IPS DF 6.9 (cell line): ENCODE measurements at places on chromosomes 13 and 19.

- H3K4me1 ChIP-seq = peaks cover 1% of the 10 kb centered on the region
- no peaks in the 10 kb centered on the region for H3K36me3 ChIP-seq
- no peak for DNase-seq
- peaks cover 17% of the 10 kb centered on the region; the same call in 1 of the 2 replicates for H3K27me3 ChIP-seq
- peak overlapping the region; percentile 29; the same call in 1 of the 2 replicates for H3K4me3 ChIP-seq
- H3K27ac ChIP-seq = no peak overlapping the region
Measured at GRCh38 chr19:46492841-46493235, 2.8 kb downstream of the PNMA8B start.

- no peak overlapping the region for H3K27ac ChIP-seq
- H3K36me3 ChIP-seq = no peaks in the 10 kb centered on the region
Measured at GRCh38 chr13:41492432-41493260, 35.3 kb downstream of the RGCC start.

DNA sequence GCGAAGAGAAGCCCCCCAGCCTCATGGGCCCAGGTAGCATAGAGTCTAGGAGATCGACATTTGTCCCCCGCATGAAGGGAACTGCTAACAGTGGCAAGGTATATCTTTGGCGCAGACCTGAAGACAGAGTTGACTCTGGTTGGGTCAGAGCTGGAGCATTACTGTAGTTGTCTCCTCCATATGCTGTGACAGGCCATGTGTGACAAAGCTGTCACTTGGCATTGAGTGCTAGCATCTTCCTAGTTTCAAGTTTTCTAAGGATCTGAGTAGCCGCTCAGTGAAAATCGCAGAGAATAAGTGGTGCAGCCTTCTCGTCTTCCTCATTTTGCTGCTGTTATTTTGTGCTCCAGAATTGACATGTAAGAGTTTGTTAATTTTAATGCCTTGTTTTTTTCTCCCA, 189.4 kb upstream of the RNF113B start:
- no peaks in the 10 kb centered on the region for H3K36me3 ChIP-seq
- no peak overlapping the region for H3K4me3 ChIP-seq
- DNase-seq = no peak
- peaks cover 1% of the 10 kb centered on the region; the same call in 1 of the 2 replicates for H3K4me1 ChIP-seq
- no peaks in the 10 kb centered on the region for H3K27me3 ChIP-seq

DNA sequence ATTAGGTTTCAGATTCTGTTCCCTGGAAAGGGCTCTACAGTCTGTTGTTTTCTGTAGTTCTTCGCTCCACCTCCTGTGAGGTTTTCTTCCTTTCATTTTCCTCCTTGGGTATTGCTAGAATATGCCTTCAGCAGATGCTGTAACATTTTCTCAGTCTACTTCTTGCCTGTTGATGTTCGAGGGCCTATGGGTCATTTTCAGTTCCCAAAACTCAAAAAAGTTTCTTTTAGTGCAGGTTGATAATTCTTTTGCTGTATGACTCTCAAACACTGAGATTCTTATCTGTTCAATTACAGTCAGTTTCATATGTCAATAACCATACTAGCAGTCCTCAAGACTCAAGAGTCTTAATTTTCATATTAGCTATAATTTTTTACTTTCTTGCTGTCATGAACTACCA, 268.3 kb downstream of the RFC3 start:
- H3K27me3 ChIP-seq = no peaks in the 10 kb centered on the region
- no peak overlapping the region for H3K4me3 ChIP-seq
- no peak for DNase-seq
- no peaks in the 10 kb centered on the region for H3K4me1 ChIP-seq
- no peak overlapping the region for H3K27ac ChIP-seq

DNA sequence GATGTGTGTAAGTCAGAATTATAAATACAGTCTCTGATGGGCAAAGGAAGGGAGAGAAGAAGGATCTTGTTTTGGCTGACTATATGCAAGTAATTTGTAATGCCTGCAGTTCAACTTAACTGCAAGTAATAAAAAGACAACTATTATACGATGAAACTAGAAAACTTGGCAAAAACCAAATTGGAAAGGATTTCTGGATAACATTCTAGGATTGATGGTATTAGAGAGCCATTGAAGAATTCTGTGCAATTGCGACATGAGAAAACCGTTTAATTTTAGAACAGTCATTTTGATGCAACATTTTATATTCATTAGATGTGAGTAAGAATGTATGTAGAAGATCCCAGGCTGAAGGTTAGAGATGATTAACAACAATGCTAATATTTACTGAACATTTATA, 1334.1 kb downstream of the EFNB2 start:
- no peaks in the 10 kb centered on the region for H3K4me1 ChIP-seq
- H3K4me3 ChIP-seq = no peak overlapping the region
- H3K27me3 ChIP-seq = no peaks in the 10 kb centered on the region
- DNase-seq = no peak

DNA sequence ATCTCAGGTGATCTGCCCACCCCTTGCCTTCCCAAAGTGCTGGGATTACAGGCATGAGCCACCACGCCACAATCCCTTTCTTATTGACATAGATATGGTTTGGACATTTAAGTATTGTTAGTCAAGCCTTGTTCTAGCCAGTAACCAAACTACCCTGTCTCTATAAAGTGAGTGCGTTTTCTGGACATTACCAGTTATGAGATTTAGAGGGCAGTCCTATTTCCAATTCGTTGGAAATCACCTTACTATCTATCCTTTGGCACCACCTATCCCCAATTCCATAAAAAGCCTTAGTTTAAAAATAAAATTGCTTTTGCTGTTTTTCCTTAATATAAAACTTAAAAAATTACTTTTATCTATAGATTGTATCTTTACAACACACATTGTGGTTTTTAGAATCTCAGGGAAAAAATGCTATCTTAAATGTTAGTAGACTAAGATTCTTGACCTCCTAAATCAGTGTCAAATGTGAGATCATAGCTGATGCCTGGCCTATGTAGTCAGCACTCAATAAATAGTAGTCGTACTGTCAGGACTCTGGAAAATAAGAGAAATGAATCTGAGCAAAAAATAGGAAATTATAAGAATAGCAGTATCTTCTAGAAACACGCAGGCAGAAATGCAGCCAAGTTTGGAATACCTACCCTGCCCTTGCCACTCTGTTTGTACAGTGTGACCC, 57.0 kb downstream of the NUFIP1 start:
- no peak overlapping the region for H3K4me3 ChIP-seq
- H3K27ac ChIP-seq = no peak overlapping the region
- H3K4me1 ChIP-seq = no peaks in the 10 kb centered on the region

- no peaks in the 10 kb centered on the region for H3K4me1 ChIP-seq
- no peaks in the 10 kb centered on the region for H3K27me3 ChIP-seq
- peaks cover 12% of the 10 kb centered on the region for H3K36me3 ChIP-seq
Measured at GRCh38 chr19:40262422-40262821, 22.7 kb downstream of the AKT2 start.

DNA sequence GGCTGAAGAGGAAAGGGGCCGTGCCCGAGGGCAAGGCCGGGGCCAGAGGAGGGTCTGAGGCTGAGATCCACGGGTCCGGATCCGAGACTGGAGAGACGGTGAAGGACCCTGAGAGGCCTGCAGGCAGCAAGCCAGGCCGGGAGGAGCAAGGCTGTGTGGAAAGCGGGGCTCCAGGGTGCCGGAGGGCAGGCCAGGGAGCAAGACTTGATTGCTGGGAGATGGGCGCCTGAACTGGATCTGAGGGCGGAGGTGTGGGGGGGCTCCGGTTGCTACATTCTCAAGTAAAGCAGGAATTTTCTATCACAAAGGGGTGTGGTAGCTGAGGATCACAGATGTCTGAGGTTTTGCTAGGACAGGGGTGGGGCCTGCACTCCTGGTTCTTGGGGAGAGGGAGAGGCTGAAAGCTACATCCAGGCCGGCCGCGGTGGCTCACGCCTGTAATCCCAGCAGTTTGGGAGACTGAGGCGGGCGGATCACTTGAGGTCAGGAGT, 3.8 kb downstream of the MAMSTR start:
- H3K4me1 ChIP-seq = peaks cover 13% of the 10 kb centered on the region
- H3K36me3 ChIP-seq = no peaks in the 10 kb centered on the region
- DNase-seq = no peak
- H3K27ac ChIP-seq = no peak overlapping the region

- H3K27me3 ChIP-seq = no peaks in the 10 kb centered on the region
- DNase-seq = no peak
Measured at GRCh38 chr19:57688011-57688763, 6.4 kb downstream of the ZNF551 start.

GRCh38 chr19:42473686-42474085, 30.9 kb upstream of the CXCL17 start:
- H3K27ac ChIP-seq = peak overlapping the region; percentile 60
- H3K4me3 ChIP-seq = no peak overlapping the region
- H3K36me3 ChIP-seq = no peaks in the 10 kb centered on the region
- no peak for DNase-seq

DNA sequence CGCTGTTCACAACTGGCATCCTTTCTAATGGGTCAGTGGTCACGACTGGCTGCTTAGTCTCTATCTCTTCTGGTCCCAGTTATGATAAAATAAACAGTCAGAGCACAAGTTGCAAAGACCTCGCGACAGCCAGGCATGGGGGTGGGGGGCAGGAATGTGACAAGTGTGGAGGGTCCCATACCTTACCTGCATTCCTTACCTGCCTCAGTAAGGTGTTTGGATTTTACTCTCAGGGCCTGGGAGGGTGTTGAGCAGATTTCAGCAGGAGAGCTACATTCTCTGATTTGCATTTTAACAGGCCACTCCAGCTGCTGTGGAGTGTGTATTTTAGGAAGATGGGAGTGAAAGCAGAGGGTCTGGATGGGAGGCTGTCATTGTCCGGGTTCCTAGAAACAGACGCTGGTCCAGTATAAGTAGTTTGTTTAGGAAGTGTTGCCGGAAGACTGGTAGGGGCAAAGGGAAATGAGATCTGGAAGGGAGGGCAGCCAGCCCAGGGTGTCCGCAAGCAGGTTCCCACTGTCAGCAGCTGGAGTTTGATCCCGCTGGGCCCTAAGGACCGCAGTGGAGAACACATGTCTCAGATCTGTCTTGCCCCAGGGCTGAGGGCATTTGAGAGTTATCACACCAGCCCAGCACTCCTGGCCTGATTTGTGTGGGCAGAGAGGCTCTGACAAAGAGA, 920.0 kb downstream of the UQCRFS1 start:
- DNase-seq = peak; percentile 50
- H3K27me3 ChIP-seq = no peaks in the 10 kb centered on the region
- peaks cover 20% of the 10 kb centered on the region for H3K4me1 ChIP-seq
- H3K4me3 ChIP-seq = no peak overlapping the region
- no peak overlapping the region for H3K27ac ChIP-seq

GRCh38 chr13:80011448-80012212, 329.3 kb downstream of the SPRY2 start:
- H3K27me3 ChIP-seq = no peaks in the 10 kb centered on the region
- no peaks in the 10 kb centered on the region for H3K36me3 ChIP-seq
- no peaks in the 10 kb centered on the region for H3K4me1 ChIP-seq
- H3K27ac ChIP-seq = no peak overlapping the region
- H3K4me3 ChIP-seq = no peak overlapping the region

- no peaks in the 10 kb centered on the region; the same call in 1 of the 2 replicates for H3K36me3 ChIP-seq
- H3K4me3 ChIP-seq = no peak overlapping the region
- no peaks in the 10 kb centered on the region for H3K27me3 ChIP-seq
- H3K27ac ChIP-seq = no peak overlapping the region
Measured at GRCh38 chr13:110458594-110459365, 102.7 kb downstream of the RAB20 start.

GRCh38 chr13:79806821-79807220, 325.9 kb downstream of the NDFIP2 start:
- no peak for DNase-seq
- H3K36me3 ChIP-seq = no peaks in the 10 kb centered on the region
- no peaks in the 10 kb centered on the region for H3K27me3 ChIP-seq
- peaks cover 6% of the 10 kb centered on the region; the same call in 1 of the 2 replicates for H3K4me1 ChIP-seq
- H3K27ac ChIP-seq = no peak overlapping the region

- no peaks in the 10 kb centered on the region for H3K4me1 ChIP-seq
- H3K27me3 ChIP-seq = no peaks in the 10 kb centered on the region
- H3K4me3 ChIP-seq = no peak overlapping the region
- H3K27ac ChIP-seq = no peak overlapping the region
Measured at GRCh38 chr13:98648141-98648540, 71.2 kb upstream of the STK24 start.

DNA sequence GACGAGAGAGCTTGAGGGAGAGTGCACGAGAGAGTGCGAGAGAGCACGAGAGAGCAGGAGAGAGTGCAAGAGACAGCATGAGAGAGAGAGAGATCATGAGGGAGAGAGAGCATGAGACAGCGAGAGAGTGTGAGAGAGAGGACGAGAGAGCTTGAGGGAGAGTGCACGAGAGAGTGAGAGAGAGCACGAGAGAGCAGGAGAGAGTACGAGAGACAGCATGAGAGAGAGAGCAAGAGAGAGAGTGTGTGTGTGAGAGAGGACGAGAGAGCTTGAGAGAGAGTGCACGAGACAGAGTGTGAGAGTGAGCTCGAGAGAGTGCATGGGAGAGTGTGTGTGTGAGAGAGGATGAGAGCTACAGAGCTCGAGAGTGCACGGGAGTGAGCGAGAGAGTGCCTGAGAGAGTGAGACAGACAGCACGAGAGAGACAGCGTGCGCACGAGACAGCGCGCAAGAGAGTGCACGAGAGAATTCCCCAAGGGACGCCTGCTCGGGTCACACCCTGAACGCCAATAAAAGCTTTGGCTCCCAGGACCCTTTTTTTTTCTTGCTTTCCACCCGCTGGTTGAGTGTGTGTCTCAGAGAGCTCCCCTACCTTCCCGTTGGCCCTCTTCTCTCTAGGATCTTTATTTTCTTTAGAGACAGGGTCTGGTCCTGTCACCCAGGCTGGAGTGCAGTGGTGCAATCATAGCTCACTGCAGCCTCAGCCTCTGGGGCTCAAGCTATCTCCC, 3.7 kb downstream of the CD70 start:
- peaks cover 3% of the 10 kb centered on the region; the same call in 1 of the 2 replicates for H3K4me1 ChIP-seq
- peak; percentile 72 for DNase-seq
- H3K36me3 ChIP-seq = no peaks in the 10 kb centered on the region
- H3K27ac ChIP-seq = no peak overlapping the region

DNA sequence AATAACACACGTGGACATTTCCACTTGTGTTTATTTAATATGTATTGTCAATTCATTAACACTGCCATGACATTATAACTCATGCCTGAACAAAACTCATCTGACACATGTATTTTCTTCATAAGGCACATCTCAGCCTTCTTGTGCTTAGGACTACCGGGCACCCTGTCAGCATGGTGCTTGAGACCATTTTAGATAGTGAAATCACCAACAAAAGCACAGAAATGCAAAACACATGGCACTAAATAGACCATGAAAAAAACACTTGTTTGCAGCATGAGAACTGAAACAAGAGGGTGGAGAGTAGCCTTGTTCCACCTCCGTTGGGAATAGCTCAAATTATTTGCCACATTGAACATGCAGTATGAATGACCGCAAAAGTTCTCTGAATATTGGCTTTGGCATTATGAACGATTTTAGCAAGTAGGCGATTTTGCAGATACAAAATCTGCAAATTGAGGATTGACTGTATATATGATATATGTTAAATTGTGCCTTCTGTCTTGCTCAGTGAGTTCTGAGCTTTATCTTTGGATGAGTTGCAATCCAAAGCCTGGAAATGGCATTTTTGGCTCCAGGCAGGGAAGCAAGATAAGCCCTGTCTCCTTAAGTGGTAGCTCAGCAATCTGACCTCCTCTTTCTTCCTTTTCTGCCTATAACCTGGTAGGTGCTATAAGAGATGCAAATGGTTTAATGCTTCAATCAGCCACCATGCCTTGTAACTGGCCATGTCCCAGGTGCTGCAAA, 328.2 kb downstream of the HS6ST3 start:
- peaks cover 2% of the 10 kb centered on the region; the same call in 1 of the 2 replicates for H3K4me1 ChIP-seq
- no peaks in the 10 kb centered on the region for H3K36me3 ChIP-seq
- no peaks in the 10 kb centered on the region for H3K27me3 ChIP-seq
- H3K4me3 ChIP-seq = no peak overlapping the region
- DNase-seq = no peak
